Anterior cingulate cortex (tissue), 58 donors: ENCODE measurements at places on chromosomes 1 and 21.
A peak's percentile ranks its signal among the peaks of the same experiment; 100 is the strongest.

GRCh38 chr1:157241185-157241538 is 103.0 kb upstream of the ETV3 start:
- DNase-seq = no peak

- no peak for DNase-seq
Measured at GRCh38 chr1:47788761-47789160, 208.4 kb downstream of the TRABD2B start.

- DNase-seq = no peak
Measured at GRCh38 chr1:99850459-99851291, 514 bp downstream of the AGL start.

GRCh38 chr1:101251504-101251903 is 14.7 kb downstream of the S1PR1 start:
- no peak for DNase-seq

DNA sequence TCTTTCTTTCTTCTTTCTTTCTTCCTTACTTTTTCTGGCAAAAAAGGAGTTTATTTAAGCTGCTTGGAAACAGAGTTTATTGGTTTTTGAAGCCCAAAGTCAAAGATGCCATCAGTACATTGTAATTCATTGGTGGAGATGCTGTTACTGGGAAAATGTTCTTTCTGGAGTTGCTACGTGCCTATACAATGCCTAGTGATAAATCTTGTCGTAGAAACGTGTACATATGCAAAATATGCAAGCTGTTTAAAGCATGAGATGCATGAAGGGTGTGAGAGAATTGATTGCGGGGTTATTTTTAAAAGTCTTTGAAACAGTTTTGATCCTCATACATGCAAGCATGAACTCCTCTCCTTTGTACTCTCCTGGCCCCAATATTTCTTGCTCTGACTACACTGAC is 1060.6 kb upstream of the NCAM2 start:
- no peak for DNase-seq

DNA sequence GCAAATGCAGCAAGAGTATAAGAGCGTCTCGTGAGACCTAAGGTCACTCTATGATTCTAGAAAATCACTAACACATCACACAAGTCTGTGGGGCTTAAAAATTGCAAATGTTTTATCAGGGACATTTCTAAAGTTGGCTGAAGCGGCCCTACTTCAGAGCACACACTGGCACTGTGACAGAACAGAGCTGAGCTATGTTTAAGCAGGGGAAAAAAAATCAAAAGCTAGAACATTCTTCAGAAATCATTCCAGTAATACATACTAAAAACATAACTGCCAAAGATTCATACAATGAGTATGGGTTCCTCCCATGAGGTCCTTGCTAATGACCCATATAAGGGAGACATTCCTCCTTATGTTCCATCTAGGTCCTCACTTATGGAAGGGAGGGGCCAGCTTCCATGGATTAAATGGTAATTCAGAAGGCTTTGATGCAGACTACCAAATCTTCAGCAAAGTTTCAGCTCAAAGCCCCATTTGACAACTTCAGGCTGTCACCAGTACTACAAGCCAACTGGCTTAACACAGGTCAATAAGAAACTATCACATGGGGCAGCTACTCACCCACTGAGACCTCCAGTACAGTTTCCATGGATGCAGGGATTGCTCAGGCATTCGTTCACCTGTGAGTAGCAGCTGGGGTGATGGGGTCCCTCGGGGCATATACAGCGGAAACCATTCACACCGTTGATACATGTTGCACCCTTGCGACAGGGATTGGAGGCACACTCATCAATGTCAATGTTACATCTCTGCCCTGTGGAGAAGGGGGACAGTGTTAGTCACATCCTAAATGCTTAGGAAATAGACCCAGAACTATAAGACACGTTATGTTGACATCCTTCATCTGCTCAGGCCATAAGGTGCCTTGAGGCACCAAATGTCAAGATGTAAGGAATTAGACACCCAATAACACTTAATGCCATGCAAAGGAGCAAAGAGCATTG is 58.4 kb upstream of the ADAM30 start:
- no peak for DNase-seq

DNA sequence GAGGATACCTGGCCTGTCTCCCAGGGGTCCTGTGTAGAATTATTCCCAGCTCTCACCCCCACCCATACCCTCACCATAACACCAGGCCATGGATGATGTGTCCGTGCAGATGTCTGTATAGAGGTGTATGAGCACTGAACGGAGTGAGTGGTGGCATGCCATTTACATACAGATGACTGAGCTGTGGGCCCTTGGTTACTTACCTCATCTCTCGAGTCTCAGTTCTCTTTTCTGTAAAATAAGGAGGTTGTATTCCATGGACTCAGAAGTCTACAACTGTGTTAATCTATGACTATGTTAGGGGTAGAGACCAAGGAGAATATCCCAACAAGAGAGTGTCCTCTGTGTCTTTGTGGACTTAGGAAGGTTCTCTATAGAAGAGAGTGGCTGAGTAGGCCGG is 65.6 kb upstream of the CD1D start:
- no peak for DNase-seq

DNA sequence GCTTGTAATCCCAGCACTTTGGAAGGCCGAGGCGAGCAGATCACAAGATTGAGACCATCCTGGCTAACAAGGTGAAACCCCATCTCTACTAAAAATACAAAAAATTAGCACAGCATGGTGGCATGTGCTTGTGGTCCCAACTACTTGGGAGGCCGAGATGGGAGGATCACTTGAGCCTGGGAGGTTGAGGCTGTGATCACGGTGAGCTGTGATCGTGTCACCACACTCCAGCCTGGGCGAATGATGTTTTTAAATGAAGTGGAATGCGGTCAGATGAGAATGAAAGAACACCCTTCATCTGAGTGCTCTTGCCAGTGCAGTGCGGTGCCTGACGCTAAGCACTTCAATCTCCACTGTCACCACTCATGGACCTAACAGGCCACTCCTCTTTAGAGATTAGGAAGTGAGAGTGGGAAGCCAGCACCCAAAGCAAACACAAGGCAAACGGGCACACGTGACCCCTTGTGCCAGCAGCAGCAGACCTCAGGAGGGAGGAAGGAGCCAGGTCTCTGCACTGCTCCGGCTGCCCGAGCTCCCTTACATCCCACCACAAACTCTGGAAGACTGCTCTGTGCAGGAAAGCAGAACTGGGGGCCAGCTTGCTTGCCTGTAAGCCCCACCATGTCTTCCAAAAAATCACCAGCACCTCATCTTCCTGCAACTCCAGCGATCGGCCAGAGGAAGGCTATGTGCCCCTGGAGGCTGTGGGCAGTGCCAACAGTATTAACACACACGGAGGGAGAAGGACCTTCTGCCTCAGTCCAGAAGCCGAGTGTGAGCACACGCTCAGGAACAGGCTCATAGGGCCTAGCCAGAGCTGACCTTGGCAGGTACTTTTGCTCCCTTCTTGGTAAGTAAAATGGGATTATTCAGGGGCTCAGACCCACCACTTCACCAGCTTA is 9.7 kb downstream of the CTNNBIP1 start:
- DNase-seq = peak; percentile 23

DNA sequence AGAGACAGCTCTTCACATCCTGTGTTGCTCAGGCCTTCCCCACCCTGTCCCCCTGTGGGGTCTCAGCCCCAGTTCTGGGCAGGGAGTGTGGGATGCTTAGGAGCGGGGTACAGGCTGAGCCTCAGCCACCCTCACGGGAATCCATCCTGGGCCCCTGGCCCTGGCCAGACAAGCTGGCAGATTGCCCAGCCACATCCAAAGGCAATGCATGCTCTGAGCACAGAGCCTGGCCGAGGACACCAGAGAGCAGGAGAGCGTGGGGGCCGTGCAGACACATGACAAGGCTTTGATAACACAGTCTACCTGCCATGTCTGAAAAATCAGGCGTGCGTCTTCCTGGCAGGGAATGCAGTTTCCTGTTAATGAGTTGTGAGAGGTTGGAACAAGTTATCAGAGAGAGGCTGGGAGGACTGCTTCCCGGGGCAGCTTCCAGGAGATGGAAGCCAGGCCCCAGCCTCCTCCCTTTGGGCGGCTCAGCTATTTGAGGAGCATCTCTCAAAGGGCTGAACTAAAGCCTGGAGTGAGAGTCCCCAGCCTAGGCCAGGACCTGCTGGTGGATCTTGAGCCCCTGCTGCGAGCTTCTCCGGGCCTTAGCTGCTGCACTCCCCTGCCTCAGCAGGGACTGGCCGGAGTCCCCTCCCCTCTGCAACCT is 72.2 kb upstream of the SELENON start:
- peak; percentile 46 for DNase-seq

- peak; percentile 56 for DNase-seq
Measured at GRCh38 chr1:7680207-7680954, 90.7 kb upstream of the VAMP3 start.

- no peak for DNase-seq
Measured at GRCh38 chr1:98651116-98651632, 10.3 kb upstream of the SNX7 start.

GRCh38 chr1:74785944-74786343 is 53.0 kb downstream of the TYW3 start:
- no peak for DNase-seq

DNA sequence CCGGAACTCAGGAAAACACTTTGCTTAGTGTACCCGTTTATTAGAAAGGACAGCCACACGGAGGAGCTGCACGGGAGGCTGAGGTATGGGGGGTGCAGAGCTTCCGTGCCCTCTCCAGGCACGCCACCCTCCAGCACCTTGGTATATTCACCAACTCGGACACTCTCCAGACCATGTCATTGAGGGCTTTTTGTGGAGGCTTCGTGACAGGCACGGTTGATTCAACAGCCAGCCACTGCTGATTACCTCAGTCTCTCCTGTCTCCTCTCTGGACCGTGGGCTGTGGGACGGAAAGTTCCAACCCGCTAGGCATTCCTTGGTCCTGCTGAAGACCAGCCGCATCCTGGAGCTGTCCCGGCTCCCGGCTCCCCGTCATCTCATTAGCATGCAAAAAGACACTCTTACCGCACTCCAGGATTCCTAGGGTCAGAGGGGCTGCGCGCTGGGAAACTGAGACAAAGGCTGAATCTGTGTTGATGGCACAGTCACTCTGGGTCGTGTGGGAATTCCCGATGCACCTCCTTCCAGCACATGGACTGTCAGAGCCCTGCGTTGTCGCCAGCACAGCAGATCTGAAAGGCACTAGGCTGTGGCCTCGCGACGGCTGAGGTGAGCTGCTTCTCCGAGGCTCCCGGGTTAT is 65.6 kb downstream of the PRKCZ start:
- no peak for DNase-seq

DNA sequence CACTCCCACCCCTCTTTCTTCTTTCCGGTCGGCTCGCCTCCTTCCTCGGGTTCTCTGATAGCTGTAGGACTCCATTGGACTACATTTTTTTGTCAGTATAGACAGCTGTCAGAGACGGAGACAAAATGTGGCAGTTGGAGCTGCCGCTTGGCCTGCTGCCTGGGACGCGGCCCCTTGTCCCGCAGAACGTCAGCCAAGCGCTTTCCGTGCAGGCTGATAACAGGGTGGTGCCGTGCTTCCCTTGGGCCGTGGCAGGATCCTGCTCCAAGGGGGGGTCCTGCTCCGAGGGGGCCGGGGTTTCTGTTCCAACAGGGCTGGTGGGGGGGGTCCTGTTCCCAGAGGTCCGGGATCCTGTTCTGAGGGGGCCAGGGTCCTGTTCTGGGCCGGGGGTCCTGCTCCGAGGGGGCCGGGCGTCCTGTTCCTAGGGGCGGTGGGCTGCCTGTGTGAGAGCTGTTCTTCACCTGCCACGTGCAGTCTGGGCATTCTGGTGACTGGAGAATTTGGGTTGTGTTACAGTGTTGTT is 4.9 kb downstream of the SKI start:
- no peak for DNase-seq

DNA sequence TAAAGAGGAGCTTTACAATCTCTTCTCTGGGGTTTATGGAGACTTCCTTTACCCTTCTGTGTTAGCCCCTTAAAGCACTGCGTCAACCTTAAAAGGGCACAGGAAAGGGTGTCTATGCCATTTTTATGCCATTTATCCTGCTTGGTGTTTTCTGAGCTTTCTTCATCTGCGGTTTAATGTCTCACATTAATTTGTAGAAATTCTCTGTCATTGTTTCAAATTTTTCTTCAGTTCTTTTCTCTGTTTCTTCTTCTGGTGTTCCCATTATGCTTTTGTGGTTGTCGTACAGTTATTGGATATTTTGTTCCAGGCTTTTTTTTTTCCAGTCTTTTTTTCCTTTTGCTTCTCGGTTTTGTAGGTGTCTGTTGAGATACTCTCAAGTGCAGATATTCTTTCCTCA is 107.9 kb downstream of the OSBPL9 start:
- no peak for DNase-seq

DNA sequence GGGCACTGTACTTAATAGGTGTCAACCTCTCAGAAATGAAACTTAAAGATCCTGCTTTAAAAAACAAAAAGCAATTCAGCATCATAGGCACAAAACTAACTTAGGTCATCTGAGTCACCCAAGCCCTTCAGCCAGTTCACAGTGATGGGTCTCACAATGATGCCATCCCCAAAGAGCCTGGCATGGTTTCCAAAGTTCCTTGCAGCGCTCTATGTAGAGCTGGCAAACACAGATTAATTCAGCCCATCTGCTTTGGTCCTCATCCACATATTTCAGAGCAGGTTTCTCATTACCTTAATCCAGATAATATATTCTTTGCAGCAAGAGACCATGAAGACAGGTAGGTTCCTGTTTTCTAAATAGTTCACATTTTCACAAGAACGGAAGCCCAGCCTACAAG is 14.6 kb upstream of the PLA2G2C start:
- DNase-seq = no peak

DNA sequence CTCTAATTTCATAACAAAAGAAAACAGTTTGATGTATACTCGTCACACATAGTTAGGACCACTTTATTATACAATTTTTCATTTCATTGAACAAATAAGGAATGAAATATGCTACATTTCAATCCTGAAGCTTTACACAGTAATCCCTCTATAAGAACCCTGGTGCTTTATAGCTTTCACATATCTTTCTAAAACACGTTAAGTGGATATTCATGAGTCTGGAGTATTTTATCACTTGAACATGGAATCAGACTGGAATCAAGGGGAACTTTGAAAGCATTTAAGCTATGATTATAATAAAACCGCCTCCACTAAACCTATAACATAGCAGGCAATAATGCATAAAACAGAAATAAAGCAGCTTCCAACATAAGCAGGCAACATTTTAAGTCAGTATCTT is 476.6 kb downstream of the COL11A1 start:
- no peak for DNase-seq

DNA sequence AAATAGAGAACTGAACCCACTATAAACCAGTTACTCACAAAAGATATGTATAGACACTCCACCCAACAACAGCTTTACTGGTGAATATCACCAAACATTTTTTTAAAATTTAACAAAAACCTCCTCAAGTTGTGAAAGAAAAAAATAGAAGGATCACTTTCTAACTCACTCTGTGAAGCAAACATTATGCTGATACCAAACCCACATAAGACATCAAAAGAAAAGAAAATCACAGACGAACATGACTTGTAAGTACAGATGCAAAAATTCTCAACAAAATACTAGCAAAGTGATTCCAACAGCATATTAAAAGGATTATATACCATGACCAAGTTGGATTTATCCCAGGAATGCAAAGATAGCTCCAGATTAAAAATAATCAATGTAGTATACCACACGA is 5.3 kb upstream of the KRTAP10-12 start:
- DNase-seq = no peak

- no peak for DNase-seq
Measured at GRCh38 chr1:209746451-209747165, 9.2 kb upstream of the TRAF3IP3 start.

- DNase-seq = no peak
Measured at GRCh38 chr1:63904826-63905225, 131.0 kb downstream of the ROR1 start.

- peak; percentile 40 for DNase-seq
Measured at GRCh38 chr1:67735806-67736627, 51.0 kb downstream of the GADD45A start.

GRCh38 chr1:87044424-87044823 is 130.0 kb downstream of the HS2ST1 start:
- DNase-seq = no peak
